ENCODE measurements at places on chromosomes 7 and 10.

DNA sequence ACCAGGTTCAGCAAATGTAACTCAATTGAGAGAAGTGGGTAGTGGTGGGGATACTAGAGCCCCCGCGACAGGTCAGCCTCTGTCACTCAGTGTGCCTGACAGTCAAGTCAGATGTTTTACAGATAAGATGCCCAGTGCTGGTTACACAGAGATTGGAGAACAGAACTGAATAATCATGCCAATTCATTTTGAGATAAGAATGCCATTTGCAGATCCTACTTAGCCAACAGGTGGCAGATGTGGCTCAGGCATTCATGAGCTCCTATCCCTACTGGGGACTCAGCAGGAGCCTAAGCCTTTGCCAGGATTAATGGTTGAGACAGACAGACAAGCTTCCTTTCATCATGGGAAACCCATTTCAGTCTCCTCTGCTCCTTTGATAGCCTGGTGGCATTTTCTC, 137.8 kb downstream of the MAPK8 start:
- DNase-seq, result no peak

DNA sequence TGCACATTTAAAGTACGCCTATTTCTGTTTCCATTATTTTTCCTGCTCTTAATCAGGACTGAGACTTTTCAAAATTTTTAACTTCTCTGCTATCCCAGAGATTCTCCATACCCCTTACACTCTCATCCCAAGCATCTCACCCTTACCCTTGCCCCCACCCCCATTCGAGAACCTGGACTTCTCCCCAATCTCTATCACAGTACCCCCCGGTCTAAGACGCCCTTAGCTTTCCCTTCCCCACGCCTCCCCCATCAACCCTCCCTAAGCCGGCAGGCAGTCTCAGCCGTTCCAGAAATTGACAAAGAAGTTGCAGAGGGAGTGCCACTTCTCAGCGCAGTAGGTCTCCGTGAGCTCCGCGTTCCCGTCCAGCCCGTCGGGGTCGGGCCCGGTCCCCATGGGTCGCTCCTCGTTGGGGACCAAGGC, 1.4 kb downstream of the FGFBP3 start:
- no peak for DNase-seq

DNA sequence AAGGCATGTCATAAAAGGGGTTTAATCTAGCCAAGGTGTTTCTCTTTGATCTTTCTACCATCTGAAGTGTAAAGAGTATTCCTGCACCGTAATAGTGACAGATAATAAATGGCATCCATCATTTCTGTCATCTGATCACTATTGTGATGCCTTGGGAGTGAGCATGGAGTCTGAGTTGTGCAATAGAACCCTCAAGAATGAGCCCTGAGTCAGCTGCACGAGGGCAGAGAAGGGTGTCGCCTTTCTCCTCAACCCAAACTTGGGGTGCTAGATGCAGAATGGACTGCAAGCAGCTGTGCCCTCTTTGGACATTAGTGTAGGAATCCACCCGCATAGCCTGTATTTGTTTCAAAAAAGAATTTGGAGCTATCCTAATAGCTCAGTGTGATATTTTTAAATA, 115.2 kb downstream of the ZNF37A start:
- DNase-seq, result no peak

- DNase-seq, result no peak
These were observed 547.8 kb upstream of the IGFBP3 start for GRCh38 chr7:46468753-46469356.

DNA sequence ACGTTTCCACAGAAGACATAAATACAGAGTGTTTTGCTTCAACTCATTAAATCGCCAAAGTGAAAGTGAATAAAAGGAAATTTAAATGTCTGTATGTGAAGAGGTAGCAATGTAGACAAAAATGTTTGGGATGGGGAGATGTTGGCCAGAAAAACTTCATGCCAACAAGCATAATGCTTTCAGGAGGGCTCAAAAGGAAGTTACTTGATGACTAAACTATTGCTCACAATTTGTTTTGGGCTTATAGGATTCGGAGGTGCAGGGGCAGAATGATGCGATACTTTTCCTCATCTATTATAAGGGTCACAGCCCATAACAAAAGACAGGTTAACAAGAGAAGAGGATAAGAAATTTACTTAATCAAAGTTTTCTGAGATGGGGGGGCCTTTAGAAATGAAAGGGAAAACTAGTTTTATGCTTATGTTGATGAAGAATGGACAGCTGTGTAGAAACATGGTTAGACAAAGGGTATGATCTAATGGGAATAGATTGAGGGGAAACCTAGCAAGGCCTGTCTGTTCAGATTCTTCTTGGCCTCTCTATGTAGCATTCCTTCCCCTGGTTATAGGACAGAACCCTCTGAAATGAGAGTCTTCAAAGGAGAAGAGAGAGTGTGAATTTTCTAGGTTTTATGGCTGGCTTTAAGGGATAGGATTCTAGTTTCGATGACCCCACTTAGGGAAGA, 898.6 kb downstream of the LRMDA start:
- no peak for DNase-seq

- no peak for DNase-seq
These were observed 122.6 kb upstream of the PTER start for GRCh38 chr10:16314259-16314658.

- no peak for DNase-seq
These were observed 16.6 kb downstream of the GNAI1 start for GRCh38 chr7:80151274-80151665.

GRCh38 chr10:130045091-130045652, 65.5 kb downstream of the C10orf143 start:
- DNase-seq, result no peak

GRCh38 chr10:128875030-128875744, 591.9 kb upstream of the MGMT start:
- DNase-seq, result no peak

DNA sequence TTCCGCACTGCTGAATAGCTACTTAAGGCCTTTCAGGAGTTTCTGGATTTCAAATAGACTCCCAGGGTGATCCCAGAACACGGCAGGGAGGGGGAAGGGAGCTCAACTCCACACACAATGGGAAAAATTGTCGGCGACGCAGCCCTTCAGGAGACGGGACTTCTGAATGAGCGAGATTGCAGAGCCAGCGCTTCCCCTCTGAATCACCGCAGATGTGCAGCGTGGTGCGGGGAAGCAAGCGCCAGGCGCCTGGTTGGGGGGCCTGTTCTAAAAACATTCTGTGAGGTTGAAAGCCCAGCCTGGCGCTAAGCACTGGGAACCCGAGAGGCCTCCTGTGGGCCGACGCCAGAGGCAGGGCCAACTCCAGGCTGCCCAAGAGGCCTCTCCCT, 163.3 kb downstream of the MAD1L1 start:
- no peak for DNase-seq

DNA sequence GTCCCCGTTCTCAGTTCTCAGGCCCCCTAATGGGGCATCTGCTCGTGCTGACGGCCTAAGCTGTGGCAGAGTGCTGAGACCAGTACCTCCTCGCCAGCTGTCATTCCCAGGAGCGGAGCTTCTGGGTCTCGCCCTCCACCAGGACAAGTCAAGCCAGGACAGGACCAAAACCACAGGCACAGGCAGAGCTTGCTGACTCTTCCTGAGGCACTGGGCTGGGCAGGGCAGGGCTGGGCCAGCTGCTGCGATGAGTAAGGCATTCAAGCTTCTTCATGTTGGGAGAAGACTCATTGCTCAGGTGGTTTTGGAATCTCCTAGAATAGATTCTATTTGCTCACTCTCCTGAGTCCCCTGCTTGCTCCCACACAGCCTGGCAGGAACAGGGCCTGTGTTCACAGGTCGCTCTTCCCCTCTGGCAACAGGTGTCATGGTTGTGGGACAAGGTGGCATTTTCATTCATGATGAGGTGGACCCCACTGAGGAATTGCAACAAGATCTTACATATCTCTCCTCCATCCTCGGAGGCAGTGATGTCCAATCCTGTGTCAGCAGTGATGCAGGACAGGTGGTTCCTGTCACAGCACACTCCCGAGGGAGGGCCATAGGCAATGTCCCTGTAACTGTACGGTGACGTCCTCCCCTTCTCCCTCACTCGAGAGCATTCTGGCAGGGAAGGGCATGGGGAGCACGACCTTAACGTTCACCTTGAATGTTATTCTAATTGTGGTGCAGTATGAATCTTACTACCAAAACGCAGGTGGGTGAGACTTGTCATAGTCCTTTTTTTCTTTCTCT, 17.0 kb upstream of the SH3PXD2A start:
- DNase-seq, result no peak

GRCh38 chr7:24283554-24283896, 465 bp upstream of the NPY start:
- DNase-seq, result no peak

- DNase-seq, result no peak
These were observed 17.8 kb downstream of the HNRNPA2B1 start for GRCh38 chr7:26182706-26183105.

- DNase-seq, result no peak
These were observed 563 bp downstream of the STAM start for GRCh38 chr10:17644485-17644943.

DNA sequence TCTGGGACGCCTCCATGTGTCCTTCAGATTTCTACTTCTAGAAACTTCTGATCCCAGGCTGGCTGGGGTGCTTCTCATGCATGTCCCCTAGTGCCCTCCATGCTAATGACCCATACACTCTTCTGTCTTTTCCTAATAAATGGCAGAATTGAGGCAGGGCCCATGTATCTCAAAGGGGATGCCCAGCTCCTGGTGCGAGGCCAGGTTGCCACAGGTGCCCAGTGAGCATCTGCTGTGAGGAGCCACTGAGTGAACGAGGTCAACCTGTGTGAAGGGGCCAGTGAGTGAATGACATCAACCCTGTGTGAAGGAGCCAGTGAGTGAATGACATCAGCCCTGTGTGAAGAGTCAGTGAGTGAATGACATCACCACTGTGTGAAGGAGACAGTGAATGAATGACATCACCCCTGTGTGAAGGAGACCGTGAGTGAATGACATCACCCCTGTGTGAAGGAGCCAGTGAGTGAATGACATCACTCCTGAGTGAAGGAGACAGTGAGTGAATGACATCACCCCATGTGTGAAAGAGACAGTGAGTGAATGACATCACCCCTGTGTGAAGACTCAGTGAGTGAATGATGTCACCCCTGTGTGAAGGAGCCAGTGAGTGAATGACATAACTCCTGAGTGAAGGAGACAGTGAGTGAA, 478.9 kb downstream of the PTPRN2 start:
- no peak for DNase-seq

DNA sequence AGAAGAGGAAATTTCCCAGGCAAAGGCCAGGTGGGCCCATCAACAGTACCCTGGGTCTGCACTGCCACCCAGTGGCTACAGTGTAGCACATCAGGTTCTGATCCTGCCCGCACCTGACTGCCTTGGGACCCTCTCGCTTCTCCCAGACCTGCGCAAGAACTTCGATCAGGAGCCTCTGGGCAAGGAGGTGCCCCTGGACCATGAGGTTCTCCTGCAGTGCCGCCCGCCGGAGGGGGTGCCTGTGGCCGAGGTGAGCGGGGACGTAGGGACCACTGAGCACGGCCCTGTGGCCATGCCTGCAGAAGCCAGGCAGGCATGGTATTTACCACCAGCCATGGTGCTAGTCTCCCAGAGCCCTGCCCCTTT, 33.9 kb upstream of the SLC29A3 start:
- DNase-seq, result no peak

GRCh38 chr7:118648002-118648401, 423.5 kb downstream of the ANKRD7 start:
- DNase-seq, result no peak

DNA sequence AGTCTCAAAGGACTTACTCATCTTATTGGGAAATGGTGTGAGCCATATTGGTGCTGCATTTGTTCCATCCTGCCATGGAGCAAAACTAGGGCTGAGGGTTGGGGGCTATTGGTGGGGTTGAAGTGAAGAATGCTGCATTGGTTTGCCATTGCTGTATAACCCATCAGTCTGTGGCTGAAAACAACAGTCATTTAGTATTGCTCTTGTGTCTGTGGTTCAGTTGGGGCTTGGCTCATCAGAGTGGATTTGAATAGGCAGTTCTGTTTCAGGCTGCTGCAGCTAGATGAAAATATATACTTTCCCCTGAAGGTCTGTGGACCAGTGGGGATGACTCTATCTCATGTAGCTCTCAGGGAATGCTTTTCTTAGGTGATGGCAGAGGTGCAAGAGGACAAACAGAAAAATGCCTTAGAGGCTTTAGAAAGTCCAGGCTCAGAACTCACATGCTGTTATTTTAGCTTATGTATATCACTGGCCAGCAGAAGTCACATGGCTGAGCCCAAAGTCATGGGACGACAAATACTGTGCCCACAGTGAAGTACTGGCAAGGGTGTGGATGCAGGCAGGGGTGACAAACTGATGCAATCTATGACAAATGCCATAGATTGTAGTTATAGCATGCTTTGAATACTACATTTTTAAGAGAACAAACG, 15.2 kb upstream of the EXOC6 start:
- DNase-seq, result peak; percentile 10

- no peak for DNase-seq
These were observed 55.2 kb upstream of the RAB18 start for GRCh38 chr10:27448921-27449320.

Measured in stimulated activated CD8-positive, alpha-beta memory T cell treated with anti-CD3 and anti-CD28 coated beads, Interleukin-7, amount 100 ng/mL, for 48 hours (primary cell).